ENCODE measurements at places on chromosomes 4 and X.

DNA sequence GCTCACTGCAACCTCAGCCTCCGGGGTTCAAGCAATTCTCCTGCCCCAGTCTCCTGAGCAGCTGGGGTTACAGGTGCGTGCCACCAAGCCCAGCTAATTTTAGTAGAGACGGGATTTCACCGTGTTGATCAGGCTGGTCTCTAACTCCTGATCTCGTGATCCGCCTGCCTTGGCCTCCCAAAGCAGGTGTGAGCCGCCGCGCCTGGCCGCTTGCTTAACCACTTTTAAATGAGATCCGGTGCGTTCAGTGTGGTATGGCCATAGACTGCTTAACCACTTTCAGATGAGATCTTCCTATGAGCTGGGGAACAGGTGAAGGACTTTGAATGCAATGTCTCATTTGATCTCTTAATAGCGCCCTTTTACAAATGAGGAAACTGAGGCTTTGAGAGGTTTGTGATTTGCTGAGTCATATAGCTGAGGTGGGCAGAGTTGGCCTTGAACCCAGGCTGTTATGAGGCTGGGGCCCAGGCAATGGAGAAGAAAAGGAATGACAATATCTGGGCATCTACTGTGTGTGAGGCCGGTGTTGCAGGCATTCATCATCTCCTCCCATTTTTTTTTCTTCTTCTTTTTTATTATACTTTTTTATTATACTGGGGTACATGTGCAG, 41.9 kb upstream of the NSG1 start:
- DNase-seq, result no peak

DNA sequence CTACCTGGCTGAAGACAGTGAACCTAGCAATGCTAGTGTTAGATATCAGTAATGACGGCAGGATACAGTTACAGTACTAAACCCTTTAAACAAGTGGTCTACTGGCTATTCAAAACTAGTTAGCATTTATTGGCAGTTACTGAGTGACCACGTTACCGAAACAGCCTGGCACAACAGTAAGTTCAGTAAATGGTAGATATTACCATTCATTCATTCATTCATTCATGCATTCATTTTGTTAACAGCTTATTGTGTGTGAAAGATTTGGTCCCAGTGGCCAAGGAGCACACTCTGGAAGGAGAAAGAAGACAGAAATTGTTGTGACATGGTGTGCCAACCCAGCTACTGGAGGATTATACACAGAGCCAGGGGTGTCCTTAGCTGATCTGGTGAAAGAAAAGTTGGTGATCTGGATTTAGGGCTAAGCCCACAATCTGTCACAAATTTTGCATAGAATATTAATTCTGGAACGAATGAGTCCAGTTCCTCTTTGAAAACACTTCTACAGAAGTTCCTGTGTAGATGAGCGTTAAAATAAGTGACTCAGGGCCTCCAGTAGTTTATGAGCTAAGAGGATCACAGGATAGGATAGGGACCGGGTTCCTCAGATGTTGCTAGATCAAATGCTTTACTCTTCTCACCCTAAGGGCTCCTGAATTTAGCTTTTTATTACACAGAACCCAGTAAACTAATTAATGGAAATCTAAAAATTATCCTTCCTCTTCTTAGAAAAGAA, 179.1 kb downstream of the CBR4 start:
- DNase-seq, result no peak

GRCh38 chrX:69565247-69565815, 50.6 kb upstream of the EDA start:
- no peak for DNase-seq

- DNase-seq, result no peak
Observed at GRCh38 chr4:5014007-5014682, 5.1 kb downstream of the CYTL1 start.

GRCh38 chr4:61070269-61070668, 129.9 kb upstream of the ADGRL3 start:
- no peak for DNase-seq

DNA sequence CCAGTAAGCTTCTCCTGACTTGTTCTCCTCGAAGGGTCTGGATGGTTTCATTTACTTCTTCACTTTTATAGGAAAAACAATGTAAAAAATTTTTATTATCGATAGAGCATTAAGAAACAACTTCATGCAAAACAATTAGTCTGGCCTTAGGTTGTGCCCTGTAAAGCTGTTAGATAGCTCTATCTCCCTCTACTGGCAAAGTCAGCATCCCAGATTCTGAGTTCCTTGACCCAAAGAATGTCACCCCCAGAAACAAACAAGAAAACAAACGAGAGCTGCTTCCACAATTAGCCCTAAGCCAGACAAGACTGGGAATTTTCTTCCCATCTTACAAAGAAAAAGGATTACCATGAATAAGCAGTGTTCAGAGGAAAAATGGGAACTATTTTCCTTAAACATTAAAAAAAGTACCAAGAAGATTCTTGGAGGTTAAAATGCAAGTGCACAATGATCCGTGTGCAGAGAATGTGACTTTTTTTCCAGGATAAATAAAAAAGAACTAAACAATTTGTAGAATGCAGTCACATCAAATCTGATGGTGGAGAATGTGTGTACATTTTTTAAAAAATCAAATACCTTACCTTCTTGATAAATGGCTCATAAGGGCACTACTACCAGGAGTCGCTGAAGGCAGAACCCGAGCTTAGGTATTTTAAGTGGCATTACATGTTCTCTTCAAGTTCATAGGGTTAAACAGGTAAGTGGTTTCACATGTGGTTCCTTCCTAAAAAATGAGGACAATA, 293.2 kb downstream of the FBXO8 start:
- no peak for DNase-seq

DNA sequence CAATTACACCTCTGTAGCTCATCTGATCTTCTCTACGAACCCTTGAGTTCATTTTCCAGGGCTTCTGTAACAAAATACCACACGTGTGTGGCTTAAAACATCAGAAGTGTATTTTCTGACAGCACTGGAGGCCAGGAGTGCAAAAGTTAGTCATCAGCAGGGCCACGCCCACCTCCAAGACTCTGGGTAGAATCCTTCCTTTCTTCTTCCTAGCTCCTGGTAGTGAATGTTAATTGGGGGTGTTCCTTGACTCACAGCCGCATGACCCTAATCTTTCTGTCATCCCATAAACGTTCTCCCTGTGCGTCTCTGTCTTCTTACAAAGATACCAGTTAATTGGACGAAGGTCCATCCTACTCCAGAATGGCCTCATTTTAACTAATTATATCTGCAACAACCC, 115.0 kb downstream of the TRIML1 start:
- DNase-seq, result no peak

GRCh38 chrX:148422526-148422925, 77.9 kb upstream of the AFF2 start:
- no peak for DNase-seq

- DNase-seq, result no peak
Observed at GRCh38 chrX:9403374-9403773, 61.5 kb upstream of the TBL1X start.

GRCh38 chrX:31154946-31155345, 83.1 kb upstream of the FTHL17 start:
- no peak for DNase-seq

- DNase-seq, result no peak
Observed at GRCh38 chr4:18957716-18958115, 936.2 kb upstream of the LCORL start.

DNA sequence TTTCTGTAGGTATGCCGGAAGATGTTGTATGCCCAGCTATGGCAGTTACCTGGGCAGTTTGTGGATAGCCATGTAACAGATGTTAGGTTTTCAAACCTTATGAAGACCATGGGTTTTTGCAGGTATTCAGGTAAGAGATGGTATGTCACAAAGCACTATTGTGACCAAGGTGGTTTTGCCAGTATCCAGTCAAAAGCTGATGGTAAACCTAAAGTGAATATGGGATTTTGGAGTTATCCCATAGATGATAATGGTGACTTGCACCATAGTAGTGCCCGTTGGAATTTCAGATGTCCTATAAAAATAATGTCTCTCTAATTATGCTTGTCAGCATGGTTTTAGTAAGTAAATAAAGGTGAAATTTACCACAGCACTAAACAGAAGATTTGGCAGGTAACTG, at the start of gene ATXN3L:
Gene ATXN3L, minus strand, starts transcription at position 101 of the 400 bp plus-strand sequence. CDS start 119 bp downstream, outside the sequence.
- no peak for DNase-seq

DNA sequence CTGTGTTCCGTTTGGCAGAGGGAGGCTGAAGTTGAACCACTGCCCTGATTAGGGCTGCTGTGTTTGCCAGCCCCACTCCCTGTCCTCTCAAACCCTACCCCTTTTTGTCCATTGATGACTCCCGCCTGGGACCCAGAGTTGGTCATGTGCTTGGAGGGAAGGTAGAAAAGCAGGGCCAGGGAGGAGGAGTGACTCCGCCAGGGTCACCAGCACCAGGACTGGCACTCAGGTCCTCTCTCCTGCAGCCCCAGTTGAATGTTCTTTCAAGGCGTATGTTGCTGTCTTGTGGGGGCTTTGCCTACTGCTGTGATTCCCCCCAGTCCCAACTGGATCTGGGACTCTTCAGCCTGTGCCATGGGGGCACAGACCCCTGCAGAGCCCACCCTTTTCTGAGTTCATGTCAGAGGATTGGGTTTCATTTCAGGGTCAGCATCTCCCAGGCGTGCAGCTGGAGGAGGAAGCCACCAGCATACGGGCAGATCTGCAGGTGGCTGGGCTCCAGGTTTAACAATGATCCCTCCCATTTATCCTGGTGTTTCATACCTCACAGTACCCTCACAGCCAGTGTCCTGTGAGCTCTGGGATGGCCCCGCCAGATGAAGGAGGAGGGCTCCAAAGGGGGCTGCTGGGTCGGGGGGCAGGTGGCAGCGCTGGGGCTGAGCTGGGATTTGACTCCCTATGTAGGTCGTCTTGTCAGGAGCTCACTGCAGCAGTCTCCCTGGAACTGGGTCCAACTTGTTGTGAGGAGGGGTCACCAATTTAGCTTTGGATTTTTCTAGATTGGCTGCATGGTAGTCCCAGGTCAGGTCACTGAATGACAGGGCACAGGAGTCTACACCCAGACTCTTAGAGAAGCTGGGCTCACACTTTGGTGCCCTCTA, 55.7 kb downstream of the MSX1 start:
- no peak for DNase-seq

DNA sequence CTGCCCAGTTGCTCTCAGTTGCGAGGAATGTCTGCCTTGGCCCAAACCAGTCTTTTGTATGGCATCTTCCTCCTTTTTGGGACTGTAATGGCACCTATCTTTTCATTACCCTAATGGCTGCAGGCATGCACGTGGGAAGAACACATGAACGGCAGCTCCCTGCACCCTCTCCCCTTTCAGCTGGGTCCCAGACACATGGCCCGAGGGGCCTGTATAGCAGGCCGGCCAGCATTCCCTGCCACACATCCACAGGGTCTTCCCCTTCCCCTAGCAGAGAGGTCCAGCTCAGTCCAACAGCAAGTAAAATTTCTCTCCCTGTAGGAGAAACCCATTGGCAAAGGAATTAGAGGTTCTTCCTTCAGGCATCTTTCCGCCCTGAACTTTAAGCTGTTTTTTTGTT, 829.1 kb upstream of the AGA start:
- DNase-seq, result no peak

- DNase-seq, result no peak
Observed at GRCh38 chrX:151004085-151004484, 20.9 kb downstream of the HMGB3 start.

- DNase-seq, result no peak
Observed at GRCh38 chr4:112704991-112705845, 68.3 kb downstream of the LARP7 start.

- DNase-seq, result no peak
Observed at GRCh38 chr4:94446386-94446785, 5.4 kb upstream of the PDLIM5 start.

DNA sequence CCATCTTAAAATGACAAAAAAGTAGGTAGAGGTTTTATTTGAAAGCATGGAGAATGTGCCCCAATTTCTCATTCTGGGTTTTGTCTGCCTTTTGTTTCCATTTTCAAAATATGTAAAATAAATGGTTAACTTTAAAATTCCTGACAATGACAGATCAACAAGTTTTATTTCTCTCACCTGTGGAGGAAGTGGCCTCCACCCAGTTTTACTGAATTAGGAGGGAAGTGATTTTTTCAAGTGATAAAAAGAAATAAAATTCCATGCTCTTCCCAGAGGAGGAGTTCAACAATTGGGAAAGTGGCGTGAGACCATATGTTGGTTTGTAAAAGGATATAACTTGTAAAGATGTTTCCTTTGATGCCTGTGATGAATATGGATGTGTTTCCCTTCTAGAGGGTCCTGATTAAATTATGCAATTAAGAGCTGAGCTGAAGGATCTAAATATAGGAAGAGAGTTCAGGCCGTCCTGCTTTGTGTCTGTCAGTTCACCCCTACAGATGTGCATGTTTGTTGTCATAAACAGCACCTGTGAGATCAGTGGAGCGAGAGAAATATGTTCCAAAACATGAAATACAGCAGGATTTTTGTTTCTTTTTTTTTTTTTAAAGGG, 19.5 kb downstream of the SMAD1 start:
- DNase-seq, result no peak

DNA sequence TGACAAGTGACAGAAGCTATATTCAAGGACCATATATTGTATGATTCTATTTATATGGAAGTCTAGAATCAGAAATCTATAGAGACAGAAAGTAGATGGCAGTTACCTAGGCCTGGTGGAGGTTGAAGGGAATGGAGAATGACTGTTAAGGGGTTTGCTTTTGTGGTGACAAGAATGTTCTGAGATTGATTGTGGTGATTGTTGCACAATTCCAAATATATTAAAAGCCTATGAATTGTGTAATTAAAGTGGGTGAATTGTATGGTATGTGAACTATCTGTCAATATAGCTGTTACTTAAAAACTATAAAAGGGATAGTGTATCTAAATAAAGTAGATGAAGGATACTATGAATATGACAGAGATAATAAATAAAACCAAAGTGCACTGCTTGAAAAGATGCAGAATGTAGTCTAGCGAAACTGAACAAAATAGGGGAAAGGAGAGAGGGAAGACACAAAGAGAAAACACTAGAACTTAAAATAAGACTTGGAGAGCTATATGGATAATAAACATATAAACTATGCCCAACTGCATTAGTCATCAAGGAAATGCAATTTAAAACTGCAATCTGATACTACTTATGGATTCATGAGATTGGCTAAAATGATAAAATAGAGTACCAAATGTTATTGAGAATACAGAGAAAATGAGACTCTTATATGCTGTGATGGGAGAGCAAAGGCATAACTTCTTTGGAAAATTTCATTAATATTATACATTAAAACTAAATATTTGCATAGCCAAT, 82.1 kb upstream of the BANK1 start:
- DNase-seq, result no peak

DNA sequence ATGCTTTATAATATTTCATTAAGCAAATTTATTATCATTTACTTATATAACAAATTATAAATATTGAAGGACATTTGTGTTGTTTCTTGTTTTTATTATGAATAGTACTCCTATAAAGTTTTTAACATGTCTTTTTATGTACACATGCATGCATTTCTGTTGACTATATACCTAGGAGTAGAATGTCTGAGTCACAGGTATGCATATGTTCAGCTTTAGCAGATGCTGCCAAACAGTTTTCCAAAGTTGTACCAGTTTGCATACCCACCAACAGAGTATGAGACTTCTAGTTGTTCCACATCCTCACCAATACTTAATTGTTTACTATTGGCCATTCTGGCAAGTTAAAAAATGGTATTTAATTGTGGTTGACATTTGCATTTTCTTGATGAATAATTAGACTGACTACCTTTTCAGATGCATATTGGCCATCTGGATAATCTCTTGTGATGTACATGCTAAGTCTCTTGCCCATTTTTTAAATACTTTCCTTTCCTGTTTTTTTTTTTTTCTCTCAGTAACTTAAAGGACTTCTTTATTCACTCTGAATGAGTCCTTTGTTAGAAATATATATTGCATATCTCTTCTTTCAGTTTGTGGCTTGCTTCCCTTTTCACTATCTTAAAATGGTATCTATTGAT, 132.2 kb upstream of the TRIM2 start:
- no peak for DNase-seq

- no peak for DNase-seq
Observed at GRCh38 chrX:44352758-44353157, 9.3 kb upstream of the EFHC2 start.

- peak; percentile 56 for DNase-seq
Observed at GRCh38 chr4:119627267-119628255, 1.0 kb downstream of the PDE5A start.

Measured in CD4-positive, alpha-beta T cell treated with Interleukin-12 subunit alpha and Interleukin-12 subunit beta, for 1 hour (primary cell).